Right lung (tissue), 10 donors: ENCODE measurements at places on chromosomes 11 and 22. TPM values are rescaled to one million over a fixed set of nuclear protein-coding genes. Genes with fewer than 3 reads are reported as not detected.

Gene KRTAP5-1
- not detected for polyA plus RNA-seq

Gene OR8A1
- polyA plus RNA-seq, result 0.04 TPM

Gene DEUP1
- polyA plus RNA-seq, result 3.3 TPM

Gene TRIM64C
- polyA plus RNA-seq, result not detected

Gene RFPL3
- 0.15 TPM for polyA plus RNA-seq

Gene LRRC4C
- polyA plus RNA-seq, result 3.7 TPM

Gene ASRGL1
- 2.4 TPM for polyA plus RNA-seq

Gene SLC22A12
- polyA plus RNA-seq, result not detected

Gene TRIM51
- polyA plus RNA-seq, result not detected
